Osteocyte (in vitro differentiated cells): ENCODE measurements at places on chromosomes 6 and 20. TPM values are rescaled to one million over a fixed set of nuclear protein-coding genes. Genes with fewer than 3 reads are reported as not detected.

- no peak for DNase-seq
Measured at GRCh38 chr6:100456141-100456907, 8.4 kb downstream of the SIM1 start.

GRCh38 chr20:57199656-57200405, 66.6 kb downstream of the BMP7 start:
- no peak for DNase-seq

DNA sequence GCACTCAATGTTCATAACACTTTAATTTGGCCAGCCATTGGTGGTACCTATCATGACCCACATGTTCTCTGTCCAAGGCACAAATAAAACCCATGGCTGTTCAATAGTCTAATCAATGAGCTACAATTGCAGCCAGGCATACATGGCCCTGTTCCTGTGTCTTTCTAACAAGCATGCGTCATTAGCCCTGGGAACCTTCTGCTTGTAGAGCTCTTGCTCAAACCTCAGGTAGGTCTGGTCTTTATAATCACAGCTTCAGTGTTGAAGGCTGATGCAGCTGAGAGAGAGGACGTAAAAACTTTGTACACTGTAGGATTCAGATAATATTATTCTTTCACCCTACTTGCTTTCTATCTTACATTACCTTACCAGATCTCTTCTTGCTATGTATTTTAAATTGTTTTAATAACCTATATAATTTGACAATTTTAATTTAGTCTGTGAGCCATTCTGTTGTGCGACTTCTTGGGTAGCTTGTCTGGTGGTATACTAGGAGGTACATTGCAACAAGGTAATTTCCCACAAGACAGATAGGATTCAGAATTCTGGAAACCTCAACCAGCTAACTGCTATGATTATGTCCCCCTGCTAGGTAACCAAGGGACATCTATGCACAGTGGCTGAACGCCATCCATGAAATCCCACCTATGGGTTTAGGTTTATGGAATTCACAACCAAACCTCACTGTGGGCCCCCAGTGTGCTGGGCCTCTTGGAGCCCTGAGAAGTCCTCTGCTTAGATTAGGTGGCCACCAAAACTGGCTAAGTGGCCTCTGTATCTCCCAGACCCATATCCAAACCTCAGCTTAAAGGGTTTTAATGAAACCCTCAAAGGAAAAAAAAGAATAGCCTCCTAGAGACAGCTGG, 55.4 kb upstream of the RIPOR2 start:
- DNase-seq = no peak

DNA sequence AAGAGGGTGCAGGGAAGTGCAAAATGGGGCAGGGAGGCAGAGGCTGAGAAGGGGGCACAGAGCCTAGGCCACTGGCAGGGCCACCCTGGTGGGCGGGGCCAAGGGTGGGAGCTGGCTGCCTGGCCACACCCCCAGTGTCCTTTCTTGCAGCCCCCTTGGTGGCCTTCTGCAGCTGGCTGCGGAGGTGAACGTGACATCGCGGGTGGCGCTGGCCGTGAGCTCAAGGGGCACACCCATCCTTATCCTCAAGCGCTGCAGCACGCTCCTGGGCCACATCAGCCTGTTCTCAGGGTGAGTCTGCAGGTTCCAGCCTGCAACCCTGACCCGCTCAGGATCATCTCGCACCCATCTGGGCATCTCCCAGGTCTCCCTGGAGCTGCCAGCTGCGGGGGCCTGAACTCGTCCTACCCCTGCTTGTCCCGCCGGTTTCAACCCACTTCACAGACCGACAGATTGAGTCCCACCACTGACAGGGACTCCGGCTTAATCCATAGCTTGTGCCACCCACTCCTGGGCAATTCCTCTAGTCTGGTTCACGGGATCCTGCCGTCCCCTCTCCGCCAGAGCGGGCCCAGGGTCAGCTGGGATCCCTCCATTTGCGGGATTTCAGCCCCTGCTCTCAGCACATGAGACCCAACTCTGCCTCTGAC, 6.2 kb downstream of the BPIFB3 start:
- DNase-seq = no peak

CFAP206 gene
- 0.30 and 0.44 TPM in 2 replicates for total RNA-seq

DNA sequence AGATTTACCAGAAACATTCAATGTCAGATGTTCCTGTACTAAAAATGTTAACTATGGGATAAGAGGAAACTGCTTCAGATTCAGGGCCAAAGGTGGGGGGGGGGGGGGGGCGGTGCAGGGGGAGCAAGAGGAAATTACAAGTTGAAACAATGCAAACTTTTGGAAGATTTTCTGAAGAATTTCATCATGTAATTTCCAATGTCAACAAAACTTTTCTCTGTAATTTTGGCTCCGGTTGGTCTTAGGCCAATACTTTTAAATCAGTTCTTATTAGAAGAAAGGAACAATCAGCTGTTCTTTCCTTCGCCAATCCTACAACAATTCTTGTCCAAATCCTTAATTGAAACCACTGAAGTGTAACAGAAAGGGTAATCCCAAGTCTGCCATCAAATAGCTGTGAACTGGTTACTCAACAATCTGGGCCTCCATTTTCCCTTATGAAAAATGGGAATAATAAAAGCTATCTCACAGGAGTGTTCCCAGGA, 13.1 kb downstream of the UQCC1 start:
- no peak for DNase-seq

DNA sequence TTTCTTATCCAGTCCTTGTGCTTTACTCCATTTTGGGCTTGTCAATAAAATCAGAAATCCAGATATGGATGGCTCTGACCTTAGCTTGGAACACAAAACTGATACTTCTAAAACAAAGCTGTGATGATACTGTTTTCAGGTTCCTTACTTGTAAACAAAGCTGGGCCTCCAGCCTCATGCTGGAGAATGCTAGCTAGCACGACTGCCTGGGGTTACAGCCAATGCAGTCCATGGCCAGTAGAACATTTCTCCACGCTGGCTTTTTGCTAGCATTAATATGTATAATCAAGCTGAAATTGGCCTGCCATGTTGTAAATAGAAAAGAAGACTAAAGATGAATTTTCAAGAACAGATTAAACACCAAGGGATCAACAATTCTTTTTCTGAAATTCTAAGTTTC, 63.9 kb downstream of the MTHFD1L start:
- peak; percentile 6 for DNase-seq

GRCh38 chr6:124522335-124522734, 439.9 kb upstream of the RNF217 start:
- no peak for DNase-seq

SLC22A1 gene
- 1.0 and 1.5 TPM in 2 replicates for total RNA-seq

- no peak for DNase-seq
Measured at GRCh38 chr20:8801686-8802085, 267.2 kb upstream of the PLCB4 start.

DNA sequence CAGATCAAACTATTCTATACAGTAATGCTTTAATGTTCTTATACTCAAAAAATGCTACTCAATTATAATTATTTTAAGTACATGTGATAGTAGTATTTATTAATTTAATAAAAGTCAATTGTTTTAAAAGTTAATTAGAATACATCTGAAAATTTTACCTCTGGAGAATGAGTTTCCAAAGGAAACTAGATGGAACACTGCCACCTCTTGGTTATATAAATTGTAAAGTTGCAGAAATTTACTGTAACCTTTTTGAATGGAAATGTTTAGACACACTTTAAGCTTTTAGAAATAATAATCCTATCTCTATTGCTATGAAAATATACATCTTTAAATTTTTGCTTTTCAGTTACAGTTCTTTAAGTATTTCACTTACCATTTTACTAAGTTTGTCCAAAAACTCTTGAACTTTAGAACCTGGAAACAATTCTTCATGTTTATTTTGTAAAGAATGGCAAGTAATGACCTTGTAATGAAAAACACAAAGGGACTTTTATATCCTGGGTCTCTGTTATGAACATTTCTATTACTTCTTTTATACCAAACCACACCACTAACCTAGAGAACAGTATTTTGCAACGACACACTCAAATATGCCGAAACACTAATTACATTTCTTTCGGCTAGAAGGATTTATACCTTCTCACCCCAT, 10.9 kb upstream of the BMP5 start:
- no peak for DNase-seq

DNA sequence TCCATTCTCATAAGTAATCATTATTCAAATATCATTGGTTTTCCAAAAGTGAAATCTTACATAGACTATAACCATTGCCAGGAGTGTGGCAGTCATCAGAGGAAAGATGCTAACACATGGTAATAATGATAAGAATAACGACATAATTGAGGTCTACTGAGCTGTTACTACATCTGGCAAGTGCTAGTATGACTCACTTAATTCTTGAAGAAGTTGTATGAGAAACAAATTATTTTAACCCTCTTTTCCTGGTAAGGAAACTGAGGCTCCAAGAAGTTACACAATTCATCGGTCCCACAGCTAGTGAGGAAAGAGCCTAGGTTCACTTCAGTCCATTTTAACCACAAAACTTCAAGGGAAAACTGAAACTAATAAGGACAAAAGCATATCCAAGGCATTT, 335.6 kb upstream of the BTBD3 start:
- DNase-seq = no peak

KIAA0408 gene
- total RNA-seq = 0.27 TPM in 1 of 2 replicates, not detected in the other

GRCh38 chr6:157967020-157967419, 14.6 kb upstream of the SYNJ2 start:
- DNase-seq = no peak

FERMT1 gene
- total RNA-seq = 0.27 TPM in 1 of 2 replicates, not detected in the other

ALDH8A1 gene
- 0.30 and 0.42 TPM in 2 replicates for total RNA-seq

MAFB gene
- 27.6 and 31.9 TPM in 2 replicates for total RNA-seq

- DNase-seq = no peak
Measured at GRCh38 chr20:35283441-35284266, 918 bp downstream of the EIF6 start.

RAMACL gene
- total RNA-seq = 2.5 and 3.6 TPM in 2 replicates

GRCh38 chr6:34564181-34564580, 8.1 kb upstream of the SPDEF start:
- no peak for DNase-seq

- no peak for DNase-seq
Measured at GRCh38 chr6:44789806-44790205, 402.3 kb downstream of the CDC5L start.

SLC2A10 gene
- 21.6 and 24.8 TPM in 2 replicates for total RNA-seq

DNA sequence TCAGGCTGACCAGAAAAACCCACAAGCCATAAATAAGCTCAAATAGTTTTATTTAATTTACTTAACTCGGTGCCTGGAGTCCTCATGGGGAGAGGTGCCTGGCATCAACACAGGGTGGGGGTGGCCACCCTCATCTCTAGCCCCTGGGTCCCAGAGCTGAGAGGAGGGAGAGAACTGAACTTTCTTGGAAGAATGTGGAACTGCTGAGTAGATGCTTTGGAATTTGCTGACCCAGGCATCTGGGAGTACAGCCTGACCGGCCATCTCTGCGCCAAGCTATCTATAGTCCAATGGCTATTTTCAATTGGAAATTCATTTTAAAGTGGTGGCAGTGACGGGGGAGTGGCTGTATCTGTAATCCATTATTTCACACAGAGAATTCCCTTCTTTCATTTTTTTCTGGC, 104.8 kb downstream of the CDH26 start:
- no peak for DNase-seq

DNA sequence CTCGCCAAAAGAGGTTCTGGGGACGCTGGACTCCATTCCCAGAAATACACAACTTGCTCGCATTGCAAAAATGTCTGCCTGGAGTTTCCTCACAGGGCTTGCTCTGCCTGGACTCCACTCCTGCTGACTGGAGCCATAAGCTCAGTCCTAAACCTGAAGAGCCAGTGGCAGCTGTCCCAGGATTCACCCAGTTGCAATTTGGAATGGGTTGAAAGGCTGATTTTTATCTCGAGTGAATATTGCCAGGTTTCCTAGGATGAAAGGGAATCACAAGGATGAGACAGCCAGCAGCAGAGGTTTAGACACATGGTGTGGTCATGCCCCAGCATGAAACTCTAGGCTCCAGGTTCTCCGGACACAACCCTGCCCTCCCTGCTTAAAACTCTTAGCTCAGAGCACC, 223.3 kb downstream of the BMP7 start:
- no peak for DNase-seq

MAP7 gene
- 0.38 and 0.68 TPM in 2 replicates for total RNA-seq

- no peak for DNase-seq
Measured at GRCh38 chr6:30074331-30075093, 1.1 kb downstream of the RNF39 start.

DNA sequence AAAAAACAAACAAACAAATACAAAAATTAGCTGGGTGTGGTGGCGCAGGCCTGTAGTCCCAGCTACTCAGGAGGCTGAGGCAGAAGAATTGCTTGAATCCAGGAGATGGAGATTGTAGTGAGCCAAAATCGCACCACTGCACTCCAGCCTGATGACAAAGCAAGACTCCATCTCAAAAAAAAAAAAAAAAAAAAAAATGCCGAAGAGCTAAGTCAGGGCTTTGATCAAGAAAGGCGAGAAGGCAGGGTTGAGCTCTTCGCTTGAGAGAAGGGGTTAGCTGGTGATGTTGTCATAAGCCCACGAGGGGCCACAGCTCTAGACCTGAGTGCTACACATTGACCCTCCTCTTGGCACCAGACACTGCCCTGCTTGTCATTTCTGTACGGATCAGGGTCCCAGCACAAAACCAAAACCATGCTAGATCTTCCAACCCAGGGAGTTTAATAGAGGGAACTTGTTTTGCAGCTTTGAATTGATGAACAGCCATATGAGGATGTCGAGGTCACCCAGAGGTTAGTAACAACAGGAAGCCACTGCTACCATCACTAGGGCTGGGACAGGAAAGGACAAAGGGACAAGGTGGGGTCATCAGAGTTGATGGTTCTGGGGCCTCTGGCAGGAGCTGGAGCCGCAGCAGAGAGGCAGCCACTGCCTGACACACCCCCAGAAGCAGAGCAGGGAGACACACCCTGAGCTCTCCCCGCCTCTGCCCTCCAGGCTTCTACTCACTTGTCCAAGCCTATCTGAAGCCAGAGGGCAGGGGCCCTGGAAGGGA, 122.7 kb downstream of the SNX5 start:
- DNase-seq = no peak

DNA sequence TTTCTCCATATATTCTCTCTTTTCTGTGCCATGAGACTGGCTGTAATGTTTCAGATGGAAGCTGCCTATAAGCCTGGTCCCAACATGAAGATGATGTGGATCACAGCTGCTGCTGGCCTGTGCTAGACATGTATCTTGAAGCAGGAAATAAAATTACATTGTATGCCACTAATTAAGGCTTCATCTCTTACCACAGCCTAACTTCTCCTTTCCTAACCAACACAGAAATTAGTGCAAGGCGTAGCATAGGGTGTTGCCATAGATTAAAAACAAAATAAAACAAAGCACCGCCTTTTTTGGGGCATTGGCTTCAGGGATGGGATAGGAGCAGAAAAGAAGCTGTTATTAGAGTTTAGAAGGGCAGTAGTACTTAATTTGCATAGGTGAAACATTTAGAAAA, 4.7 kb upstream of the SLC17A4 start:
- DNase-seq = no peak

PPP1R16B gene
- not detected in 2 replicates for total RNA-seq
